Hepatocyte (in vitro differentiated cells): ENCODE measurements at places on chromosomes 1 and 21.

DNA sequence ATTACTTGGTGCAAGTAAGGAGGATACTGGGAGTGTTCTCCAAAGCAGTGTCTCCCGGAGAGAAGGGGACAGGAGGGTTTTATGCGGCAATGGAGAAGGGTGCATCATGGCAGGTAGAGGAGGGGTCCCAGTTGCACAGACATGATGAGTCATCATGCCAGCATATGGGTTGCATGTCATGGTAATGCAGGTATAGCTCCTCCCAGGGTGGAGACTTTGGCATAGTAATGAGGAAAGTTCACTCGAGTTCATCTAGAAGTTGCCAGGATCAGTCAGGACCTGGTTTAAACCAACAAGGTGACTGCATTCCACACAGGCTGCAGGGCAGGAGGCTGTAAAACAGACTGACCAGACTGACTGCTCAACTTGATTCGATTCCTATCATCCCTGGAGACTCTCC lies 355.7 kb upstream of the DUSP10 start:
- DNase-seq: peak; percentile 21

DNA sequence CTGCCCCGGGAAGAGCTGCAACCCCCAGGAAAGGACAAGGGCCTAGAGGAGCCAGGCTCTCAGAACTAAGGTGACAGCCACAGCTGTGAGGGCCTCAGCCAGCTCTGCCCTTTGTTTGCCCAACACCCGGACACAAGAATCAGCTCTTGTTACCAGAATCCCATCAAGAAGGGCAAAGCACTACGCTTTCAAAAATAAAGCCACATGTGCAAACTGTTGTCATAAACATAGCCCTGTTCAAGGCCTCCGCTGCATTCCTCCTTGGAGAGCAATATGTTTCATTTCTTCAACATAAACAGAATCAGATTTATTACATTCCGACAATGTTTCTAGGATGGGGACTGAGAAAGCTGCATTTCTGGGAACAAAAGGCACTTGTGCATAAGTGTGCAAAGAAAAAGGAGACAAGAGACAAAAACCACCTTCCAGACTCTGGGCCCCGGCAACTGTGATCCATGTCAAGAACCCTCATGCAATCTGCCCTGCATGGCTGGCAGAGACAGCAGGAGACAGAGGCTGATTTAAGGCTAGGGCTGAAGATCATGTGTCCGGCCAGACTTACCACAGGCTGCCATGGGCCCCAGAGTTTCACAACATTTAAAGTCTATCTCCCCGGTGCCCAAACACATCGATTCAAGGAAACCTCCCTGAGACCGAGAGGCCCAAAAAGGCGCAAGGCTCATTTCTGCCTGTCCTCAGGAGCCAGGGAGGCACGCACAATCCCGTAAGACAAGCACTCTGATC lies 71.0 kb downstream of the SSBP3 start:
- peak; percentile 54 for DNase-seq

DNA sequence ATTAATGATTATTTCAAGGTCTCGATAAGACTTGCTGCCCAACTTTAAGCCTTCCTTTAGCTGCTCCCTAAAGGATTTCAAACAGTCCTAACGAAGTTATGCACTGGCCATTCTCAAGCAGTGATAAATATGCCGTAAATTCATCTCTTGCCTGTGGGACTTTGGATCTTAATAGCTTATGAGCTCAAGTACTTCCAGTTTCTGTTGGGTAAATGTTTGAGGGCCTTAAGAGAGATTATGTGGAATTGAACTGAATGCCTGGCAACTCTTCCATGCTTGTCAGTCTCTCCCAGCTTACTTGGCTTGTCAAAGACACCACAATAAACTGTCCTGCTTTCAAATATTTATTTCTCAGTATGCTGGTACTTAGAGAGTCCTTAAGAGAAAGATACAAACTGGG lies 3.5 kb upstream of the OR10J4 start:
- DNase-seq: no peak

GRCh38 chr1:110707232-110707631 lies 32.5 kb upstream of the KCNA3 start:
- no peak for DNase-seq

DNA sequence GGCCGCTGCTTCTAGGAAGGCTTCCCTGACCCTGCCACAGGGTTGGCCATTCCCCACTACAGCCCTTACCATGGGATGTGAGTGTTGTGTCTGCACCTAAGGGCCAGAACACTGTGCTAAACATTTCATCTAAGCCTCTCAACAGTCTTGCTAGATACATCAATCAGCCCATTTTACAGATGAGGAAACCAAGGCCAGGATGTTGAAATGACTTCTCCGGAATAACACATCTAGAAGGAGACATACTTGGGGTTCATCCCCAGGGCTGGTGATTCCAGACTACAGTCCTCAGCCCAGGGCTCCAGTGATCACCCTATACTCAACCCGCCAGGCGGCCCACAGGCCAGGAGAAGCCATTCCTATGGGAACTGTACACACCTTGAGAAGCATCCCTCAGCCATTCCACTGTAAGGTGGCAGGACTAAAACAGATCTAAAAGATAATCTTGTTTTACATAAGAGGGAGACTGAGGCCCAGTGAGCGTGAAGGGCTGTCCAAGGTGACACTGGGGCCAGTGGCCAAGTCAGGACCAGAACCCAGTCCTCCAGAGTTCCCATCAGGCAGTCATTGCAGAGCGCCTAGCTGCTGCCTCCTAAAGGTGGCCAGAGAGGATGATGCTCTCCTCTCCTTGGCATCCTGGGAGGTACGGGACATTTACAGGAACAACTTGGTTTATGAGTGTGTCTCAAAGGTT lies 119.5 kb downstream of the GLIS1 start:
- DNase-seq: no peak

DNA sequence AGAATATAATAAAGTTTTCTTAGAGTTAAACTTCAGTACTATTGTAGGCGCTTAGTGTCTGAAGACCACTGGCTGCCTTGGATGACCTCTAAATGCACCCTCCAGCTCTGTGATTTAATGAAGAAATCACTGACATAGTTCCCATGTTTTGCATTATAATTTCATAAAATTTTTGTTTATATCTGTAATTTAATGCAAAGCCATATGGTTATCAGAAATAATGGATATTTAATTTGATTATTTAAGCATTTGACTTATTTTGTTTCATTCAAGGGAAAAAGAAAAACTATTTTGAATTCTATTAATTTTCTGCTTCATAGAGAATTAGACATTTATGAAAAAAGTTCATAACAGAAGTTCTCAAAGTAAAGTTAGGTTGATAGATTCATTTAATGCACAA lies 18.6 kb downstream of the CRB1 start:
- DNase-seq: no peak

- DNase-seq: no peak
Measured at GRCh38 chr1:36847761-36848160, 186.6 kb downstream of the GRIK3 start.
